Activated effector memory CD4-positive, alpha-beta T cell treated with anti-CD3 and anti-CD28 coated beads, Interleukin-2, amount 50 U/mL, for 16 hours (primary cell): ENCODE measurements at places on chromosomes 12 and 14.

DNA sequence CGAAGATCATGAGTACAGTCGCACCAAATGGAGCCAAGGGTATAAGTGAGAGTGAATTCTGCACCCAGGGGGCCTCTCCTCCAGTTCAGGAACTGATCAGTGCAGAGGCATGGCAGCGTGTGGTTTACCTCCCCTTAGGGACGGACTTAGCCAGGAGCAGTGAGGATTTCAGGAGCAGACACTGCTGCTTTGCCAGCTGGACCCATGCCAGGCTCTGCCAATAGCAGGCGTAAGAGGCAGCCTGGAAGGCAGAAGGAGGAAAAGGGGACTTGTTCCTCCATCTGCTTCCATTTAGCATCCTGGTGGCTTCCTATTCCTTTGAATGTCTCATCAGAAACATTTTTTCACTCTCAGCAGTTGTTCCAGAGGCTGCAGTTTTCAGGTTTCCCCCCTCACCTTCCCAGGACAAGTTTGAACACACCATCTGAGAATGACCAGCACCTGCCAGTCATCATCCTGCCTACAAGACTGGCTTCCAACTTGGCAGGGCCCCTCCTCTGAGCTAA is 137.0 kb upstream of the LMNTD1 start:
- no peak for DNase-seq

- DNase-seq = no peak
Observed at GRCh38 chr12:58592475-58593207, 327.7 kb downstream of the LRIG3 start.

DNA sequence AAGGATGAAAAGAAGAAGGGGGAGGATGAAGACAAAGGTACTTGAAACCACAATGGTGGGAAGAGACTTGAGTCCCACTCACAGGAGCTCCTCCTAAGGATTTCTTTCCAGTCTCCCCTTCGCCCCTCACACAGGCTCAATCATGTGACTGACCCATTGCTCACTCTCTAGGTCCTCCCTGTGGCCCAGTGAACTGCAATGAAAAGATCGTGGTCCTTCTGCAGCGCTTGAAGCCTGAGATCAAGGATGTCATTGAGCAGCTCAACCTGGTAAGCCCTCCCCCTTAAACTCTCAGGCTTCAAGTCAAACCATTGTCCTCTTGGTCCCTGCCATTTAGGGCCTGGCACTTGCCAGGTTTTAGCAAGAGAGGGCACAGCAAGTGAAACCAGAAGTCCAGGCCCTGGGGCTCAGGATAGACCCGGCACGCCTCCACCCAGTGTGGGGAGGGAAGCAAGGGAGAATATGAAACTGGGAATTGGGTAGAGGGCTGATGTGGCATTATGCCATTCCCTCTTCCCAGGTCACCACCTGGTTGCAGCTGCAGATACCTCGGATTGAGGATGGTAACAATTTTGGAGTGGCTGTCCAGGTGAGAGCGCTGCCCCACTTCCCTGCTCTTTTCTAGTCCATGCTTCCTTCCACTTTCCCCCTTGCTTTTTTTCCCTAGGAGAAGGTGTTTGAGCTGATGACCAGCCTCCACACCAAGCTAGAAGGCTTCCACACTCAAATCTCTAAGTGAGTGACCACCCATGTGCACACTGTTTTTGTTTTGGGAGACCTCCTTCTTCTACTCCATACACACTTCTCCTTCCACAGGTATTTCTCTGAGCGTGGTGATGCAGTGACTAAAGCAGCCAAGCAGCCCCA is 1.8 kb downstream of the PSME1 start:
- no peak for DNase-seq

- DNase-seq = no peak
Observed at GRCh38 chr12:3294481-3294911, 196.5 kb upstream of the PRMT8 start.

- no peak for DNase-seq
Observed at GRCh38 chr12:58030566-58031279, 89.4 kb downstream of the ATP23 start.

GRCh38 chr14:73235531-73236155 is 1.7 kb upstream of the PAPLN start:
- DNase-seq = no peak

DNA sequence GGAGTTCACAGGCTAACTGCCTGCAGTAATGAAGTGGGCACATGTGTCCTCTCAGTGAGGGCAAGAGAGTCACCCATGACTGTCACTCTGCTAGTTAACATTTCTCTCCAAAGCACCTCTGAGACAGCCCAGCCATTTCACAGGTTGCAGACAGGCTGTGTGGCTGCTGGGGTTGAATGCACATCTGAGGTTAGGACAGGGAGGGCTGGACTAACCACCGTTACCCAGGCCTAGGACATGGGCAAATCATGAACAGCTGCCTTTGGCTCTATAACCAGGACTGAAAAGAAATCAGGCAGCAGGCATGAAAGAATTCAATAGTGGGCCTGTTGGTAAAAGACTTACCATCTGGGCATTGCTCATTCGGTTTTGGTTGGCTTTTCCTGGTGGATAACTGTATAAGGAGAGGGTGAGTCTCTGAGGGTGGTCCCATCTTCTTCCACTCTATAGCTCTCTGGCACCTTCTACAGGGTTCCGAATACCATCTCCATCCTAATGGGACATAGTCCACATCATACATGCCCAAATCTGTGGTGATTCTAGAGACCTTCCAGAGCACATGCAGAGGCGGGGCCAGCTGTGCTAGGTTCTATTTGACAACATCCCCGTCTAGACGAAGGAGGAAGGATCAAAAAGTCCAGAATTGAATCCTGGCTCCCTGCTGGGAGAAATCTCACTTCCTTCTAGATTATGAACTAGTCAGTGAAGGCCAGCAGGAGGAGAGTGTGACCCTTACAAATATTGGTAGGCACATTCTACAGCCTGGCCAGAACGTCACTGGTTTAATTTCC is 10.8 kb downstream of the CRACR2A start:
- DNase-seq = no peak
